Left kidney (tissue), 8 donors: ENCODE measurements at places on chromosomes 6 and 20. TPM values are rescaled to one million over a fixed set of nuclear protein-coding genes. Genes with fewer than 3 reads are reported as not detected.

DNA sequence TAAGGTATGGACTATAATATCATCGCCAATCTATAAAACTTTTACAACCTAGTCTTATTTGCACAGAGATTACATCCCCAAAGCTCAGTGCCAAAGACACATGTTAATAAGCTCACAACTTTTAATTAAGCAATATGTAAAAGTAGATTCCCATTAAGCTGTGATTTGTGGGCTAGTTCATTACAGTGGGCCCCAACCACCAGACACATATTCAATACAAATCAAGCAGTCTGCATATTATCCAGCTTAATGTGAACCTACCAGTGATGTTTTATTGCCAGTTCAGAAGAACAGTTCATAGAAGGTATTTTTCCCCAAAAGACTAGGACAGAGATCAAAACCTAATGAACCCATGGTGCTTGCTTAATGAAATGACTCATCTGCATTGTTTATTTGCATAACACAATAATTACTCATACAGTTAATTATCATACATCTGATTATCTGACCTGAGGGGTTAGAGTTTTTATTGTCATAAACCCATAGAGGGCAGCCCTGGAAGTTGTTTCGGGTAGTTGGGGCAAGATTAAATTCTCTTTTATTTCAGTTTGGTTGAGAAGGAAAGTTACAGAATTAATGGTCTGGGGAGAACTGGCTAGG lies 831.0 kb downstream of the TFAP2A start:
- no peak for DNase-seq

Gene OR2H2
- 0.20 TPM for polyA plus RNA-seq

Gene C6orf132
- polyA plus RNA-seq, result 4.4 TPM

DNA sequence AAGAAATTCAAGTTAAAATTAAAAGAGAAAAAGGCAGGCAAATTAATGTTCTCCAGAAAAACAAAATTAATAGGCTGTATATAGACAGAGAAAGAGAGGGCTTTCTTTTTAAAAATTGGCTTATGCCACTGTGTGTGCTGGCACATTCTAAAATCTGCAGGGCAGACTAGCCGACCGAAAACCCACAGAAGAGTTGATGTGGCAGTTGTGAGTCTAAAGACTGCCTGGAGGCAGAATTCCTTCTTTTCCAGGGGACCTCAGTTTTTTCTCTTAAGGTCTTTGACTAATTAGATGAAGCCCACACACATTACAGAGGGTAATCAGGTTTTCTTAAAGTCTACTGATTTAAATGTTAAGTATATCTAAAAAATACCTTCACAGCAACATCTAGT lies 85.7 kb downstream of the GJA1 start:
- DNase-seq, result no peak

DNA sequence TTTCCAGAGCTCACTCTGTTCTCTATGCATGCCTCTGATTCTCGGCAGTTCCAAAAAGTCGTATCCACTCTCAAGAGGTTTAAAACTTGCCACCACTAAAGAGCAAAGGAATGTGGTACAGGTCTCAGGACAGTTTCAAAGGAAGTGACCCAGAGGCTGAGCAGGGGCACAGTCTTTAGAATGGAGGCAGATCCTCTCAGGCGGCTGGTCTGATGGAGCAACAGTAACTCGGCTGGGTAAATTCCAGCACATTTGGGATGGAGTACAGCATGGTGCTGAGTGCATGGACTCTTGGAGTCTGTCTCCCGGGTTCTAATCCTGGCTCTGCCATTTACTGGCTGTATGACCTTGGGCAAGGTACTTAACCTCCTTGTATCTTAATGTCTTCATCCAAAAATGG lies 88.1 kb upstream of the BACH2 start:
- DNase-seq, result no peak

Gene FNDC1
- 6.3 TPM for polyA plus RNA-seq

- no peak for DNase-seq
Measured at GRCh38 chr6:46315589-46315988, 144.8 kb upstream of the ENPP5 start.

DNA sequence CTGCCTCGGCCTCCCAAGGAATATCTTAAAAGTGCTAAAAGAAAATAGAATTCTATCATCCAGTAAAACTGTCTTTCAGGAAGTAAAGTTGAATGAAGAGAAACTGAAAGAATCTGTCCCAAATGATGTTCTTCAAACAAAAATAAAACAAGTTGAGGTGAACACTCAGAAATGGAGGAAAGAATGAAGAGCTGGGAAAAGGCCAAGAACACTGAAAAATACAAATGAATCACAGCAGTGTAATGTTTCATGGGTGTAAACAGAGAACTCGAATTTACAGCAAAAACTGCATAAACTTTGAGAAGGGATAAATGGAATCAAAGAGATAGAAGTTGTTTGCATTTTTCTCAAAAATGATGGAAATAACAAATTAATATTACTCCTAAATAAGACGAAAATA lies 317.3 kb downstream of the TAF4 start:
- no peak for DNase-seq

Gene GRM4
- 0.53 TPM for polyA plus RNA-seq

Gene MAP7
- 35.3 TPM for polyA plus RNA-seq

Gene CCN5
- 0.28 TPM for polyA plus RNA-seq

Gene COL10A1
- polyA plus RNA-seq, result 0.55 TPM

DNA sequence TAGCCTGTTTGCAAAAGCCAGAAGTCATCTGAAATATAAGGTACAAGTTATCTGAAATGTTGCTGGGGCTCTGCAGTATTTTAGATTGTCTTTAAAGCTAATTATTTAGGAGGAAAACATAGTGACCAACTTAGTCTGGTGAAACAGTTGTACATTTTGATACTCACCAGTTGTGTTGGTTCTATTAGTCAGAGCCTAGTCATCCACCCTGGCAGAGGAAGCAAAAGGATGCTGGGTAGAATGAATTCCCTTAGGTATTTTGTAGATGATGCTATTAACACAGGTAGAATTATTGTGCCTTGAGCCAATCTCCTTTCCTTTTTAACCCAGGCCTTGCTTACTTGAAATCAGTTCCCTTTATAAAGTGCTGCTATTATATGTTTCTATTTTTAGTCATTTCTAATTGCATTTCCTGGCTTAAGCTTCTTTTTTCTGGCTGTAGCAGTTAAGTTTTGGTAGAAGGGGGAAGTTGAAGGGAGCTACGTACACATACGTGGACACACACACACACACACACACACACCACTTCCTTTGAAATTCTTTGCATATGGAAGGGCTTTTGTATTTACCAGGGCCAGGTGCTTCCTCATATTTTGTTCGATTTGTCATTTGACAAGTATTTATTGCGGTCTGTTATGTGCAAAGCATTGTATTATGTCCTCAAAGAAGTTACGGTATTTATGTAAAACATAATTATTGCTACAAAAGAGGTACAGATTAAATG lies 82.4 kb downstream of the RTN4IP1 start:
- no peak for DNase-seq

GRCh38 chr6:50966986-50967385 lies 148.3 kb downstream of the TFAP2B start:
- no peak for DNase-seq

DNA sequence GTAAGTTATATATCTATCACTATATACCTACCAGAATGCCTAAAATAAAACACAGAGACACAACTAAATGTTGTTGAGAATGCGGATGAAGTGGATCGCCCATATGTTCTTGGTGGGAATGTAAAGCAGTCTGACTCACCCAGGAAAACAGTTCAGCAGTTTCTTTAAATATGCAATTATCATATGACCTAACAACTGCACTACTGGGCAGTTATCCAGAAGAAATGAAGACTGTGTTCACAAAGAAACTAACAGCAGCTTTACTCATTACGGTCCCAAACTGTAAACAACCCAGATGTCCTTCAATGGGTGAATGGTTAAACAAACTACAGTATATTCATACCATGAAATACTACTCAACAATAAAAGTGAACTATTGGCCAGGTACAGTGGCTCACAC lies 14.3 kb upstream of the ZC3H12D start:
- DNase-seq, result no peak

GRCh38 chr20:539191-539590 lies 4.4 kb downstream of the CSNK2A1 start:
- DNase-seq, result no peak

GRCh38 chr6:84362193-84362821 lies 134.9 kb upstream of the CEP162 start:
- no peak for DNase-seq

DNA sequence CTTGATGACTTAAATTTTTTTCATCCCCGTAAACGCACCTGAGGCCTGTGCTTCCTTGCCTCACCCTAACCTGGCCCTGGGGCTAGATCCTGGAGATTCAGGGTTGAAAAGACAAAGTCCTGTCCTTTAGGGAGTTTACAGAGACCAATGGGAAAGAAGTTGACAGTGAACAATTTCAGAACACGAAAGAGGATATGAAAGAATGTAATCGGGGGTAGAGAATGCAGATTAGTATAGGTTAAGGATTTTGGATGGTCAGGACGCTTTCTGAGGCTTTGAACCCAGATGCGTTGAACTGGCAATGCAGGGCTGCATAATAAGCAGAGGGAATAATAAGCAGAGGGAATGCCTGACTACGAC lies 1.7 kb upstream of the FBXO5 start:
- DNase-seq, result no peak

Gene SLC16A10
- 34.1 TPM for polyA plus RNA-seq

DNA sequence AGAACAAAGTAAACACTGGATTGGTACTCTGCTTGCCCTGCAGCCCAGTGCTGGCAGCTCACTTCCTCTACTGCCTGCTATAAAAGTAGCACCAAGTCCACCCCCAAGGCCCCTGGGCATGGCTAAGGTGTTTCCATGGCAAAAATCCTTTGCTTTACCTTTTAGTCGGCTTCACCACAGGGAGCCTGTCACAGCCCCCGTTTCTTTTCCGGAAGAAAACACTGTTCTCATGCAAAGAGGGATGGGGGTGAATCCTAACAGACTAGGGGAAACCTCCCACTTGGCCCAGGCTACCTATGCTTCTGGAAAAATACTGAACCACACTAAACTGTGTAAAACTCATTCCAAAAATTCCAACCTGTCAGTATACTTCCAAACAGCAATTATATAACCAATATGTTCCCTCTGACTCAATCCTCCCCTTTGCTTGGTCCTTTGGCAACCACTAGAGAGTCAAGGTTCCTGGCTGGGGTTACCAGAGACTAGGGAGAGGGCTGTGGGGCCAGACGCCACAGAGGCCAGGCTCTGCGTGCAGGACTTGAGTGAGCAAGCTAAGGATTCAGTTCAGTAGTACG lies 16.1 kb downstream of the PPIL1 start:
- DNase-seq, result no peak

Gene GRM1
- polyA plus RNA-seq, result 0.18 TPM

DNA sequence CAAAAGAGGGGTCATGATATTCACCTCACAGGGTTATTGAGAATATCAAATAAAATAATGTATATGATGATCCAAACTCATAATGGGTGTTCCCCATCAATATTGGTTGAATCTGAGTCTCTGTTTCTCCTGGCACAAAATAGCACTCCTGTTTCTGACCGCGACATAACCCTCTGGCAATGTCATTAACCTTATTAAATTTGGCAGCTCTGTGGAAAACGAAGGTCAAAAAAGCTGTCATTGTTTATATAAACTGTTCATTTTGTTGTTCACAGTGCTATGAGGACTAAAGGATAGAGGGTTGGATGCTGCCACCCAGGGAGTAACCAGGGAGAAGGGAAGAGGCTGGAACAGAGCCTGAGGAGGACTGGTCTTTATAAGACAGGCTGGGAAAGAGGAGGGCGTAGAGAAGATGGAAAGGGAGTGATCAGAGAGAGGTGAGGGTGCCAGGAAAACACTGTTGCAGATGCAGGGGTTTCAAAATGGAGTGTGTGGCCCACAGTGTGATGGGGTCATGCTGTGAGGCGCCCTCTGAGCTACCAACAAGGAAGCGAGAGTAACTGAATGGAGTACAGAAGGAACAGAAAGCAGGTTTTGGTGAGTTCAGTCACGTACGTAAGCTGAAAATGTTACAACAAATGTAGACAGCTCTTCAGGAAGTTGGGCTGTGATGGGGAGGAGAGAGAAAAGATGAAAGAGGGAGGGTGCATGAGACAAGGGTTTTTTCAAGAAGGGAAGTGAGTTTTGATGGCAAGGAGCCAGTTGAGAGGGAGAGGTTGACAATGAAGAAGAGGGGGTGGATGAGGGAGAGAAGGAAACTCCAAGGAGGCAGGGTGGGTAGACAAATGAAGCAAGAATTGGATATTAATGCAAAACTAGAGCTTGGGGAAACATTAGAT lies 251.6 kb upstream of the TAB2 start:
- DNase-seq, result no peak

DNA sequence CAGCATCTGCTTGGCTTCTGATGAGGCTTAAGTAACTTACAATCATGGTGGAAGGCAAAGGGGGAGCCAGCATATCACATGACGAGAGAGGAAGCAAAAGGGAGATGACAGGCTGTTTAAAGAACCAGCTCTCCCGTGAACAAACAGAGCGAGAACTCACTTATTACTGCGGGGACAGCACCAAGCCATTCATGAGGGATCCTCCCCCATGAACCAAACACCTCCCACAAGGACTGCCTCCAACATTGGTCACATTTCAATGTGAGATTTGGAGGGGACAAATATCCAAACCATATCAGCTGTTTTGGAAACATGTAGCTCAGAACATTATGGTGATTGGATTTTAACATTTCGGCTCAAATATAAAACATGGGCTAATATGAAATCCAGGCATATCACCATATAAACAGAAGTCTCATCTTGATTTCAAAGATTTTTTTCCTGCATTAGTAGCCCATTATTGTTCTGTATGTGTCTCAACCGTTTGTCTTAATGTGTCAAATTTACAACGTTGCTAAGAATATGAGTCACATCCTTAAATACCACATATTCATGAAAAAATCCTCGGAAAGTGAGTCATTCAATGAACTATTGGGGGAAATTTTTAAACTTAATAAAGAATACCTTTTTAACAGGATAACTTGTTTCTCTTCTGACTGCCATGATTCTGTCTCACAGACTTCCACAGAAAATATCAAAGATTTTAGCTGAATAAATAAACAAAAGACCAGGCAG lies 894.3 kb downstream of the TFAP2A start:
- DNase-seq, result no peak

Gene KATNA1
- 32.6 TPM for polyA plus RNA-seq

DNA sequence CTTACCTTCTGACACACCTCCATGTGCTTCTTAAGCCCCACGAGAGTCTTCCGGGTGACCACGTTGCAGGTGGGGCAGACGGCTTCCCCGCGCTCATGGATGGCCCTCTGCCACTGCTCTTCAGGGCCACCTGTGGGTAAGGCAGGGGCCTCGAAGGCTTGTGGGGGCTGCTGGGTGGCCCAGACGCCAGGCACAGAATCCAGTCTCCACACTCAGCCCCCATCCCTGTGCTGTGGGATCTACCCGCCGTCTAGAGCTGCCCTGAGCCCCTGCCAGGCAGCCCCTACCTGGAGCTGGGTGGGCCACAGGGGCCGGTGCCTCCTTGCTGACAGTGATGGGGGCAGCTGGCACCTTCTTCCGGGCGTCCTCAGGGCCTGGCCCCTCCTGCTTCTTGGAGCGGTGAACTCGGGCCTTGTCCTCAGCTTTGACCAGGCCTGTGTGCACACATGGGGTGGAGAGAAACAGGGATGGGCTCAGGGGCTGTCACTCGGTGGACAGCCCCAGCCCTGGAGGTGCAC lies 5.9 kb downstream of the ZNF512B start:
- no peak for DNase-seq

Gene WFDC12
- polyA plus RNA-seq, result not detected
